ENCODE measurements at places on chromosomes 2 and 18.

- no peak for DNase-seq
These were observed 174.5 kb downstream of the CTIF start for GRCh38 chr18:48713309-48713708.

DNA sequence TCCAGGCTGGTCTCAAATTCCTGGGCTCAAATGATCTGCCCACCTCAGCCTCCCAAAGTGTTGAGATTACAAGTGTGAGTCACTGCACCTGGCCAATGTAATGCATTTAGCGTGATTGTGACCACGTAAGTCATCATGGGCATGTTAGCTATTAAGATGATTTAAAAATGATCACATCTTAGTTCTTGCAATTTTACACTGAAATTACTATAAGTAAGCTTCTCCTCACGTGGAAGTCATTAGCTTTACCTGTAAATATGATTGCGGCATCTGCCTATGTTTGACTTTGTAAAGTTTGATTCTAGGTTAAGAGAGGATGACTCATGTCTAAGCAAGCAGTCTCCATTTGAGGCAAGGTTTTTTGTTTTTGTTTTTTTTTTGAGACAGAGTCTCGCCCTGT is 85.5 kb downstream of the PMAIP1 start:
- DNase-seq = no peak

DNA sequence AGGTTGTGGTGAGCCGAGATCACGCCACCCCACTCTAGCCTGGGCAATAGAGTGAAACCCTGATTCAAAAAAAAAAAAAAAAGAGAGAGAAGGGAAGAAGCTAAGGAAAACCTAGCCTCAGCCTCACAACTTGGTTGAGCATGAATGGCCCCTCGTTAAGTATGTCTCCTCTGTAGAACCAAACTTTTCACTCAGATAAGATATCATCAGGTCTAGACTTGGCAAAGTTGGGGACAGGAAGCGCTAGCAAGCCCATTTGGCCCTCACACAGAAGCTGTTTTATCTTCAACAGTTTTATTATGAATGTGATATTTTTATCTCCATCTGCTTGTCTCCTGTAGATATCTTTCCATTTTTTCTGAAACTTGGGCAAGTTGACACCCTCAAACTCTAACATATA is 3.5 kb upstream of the ASXL2 start:
- no peak for DNase-seq

DNA sequence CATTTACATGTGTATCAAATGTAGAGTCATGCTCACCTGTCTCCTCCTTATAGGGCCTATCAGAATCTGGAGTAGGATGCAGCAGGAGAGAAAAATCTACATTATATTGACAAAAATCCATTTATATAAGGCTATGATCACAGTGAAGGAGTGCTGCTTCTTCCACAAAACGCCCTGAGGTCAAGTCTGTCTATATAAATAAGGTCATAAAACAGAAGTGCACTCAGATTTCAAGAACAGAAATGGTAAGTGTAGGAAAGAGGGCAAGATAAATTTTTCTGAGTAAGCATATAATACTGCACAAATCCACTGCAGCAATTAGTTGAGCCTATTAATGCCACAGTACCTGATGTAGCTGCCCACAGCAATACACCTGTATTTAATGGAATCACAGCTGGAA is 51.8 kb downstream of the COL5A2 start:
- no peak for DNase-seq

- no peak for DNase-seq
These were observed 560 bp upstream of the SKA1 start for GRCh38 chr18:50374220-50374752.

- no peak for DNase-seq
These were observed 198.5 kb downstream of the SP3 start for GRCh38 chr2:173766537-173767289.

GRCh38 chr2:182717416-182717815 is 1.4 kb downstream of the DNAJC10 start:
- DNase-seq = no peak

- DNase-seq = no peak
These were observed 20.1 kb downstream of the R3HDM1 start for GRCh38 chr2:135551356-135551755.

GRCh38 chr18:11150271-11150615 is 874 bp upstream of the PIEZO2 start:
- DNase-seq = no peak

- no peak for DNase-seq
These were observed 200.5 kb downstream of the ACKR3 start for GRCh38 chr2:236769981-236770671.

GRCh38 chr18:58529714-58530354 is 99.1 kb downstream of the ALPK2 start:
- no peak for DNase-seq

DNA sequence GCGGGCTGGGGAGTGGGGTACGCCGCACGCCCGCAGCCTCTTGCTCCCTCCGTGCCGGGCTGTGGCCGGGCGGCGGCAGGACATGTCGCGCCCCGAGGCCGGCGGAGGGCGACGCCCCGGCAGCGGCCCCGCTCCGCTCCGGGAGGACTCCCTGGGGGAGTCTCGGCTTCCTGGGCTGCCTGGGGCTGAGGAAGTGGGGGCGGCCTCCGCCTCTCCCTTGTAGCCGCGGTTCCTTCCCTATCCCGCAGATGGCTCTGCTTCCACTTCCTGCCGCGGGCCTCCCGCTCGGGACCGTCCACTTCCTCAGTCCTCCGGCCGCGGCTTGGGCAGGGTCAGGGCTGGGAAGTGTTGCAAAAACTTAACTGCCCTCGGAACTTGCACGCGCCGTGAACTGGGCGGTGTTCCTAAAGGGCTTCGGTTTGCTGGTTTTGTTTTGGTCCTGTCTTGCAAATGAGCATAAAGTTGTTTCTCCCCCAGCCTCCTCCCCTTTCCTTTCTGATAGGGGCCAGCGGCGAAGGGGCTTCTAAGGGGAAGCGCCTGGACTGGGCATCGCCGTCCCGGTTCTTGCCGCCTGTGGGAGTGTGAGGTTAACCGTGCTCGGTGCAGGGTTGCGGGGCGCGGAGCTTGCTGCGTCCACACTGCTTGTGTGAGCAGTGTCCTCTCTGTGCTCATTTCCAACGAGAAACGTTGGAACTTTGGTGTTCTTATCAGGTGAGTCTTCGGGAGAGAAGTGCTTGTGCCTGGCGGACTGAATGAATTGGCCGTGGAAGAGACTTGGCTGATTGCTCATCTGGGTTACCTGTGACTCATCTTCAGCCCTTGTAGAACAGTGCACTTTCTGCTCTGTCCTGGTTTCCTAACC is 600 bp downstream of the RALB start:
- peak; percentile 28 for DNase-seq

GRCh38 chr2:101330253-101330933 is 21.9 kb upstream of the RNF149 start:
- no peak for DNase-seq

DNA sequence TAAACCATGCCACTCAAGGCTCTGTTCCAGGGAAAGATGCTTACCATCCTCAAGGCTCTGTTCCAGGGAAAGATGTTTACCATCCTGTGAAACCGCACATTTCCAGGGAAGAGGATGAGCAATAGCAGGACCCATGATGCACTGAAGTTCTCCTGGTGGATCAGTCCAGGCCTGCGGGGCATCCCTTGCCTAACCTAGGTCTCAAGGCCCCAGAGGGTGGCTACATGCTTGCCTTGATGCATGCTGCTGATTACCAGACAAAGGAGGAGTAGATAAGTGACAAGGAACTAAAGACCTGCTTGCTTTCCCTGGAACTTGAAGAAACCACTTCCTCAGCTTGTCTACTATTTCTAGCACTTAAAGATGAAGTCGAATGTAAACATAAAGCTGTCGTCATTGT is 111.0 kb upstream of the LINC00305 start:
- no peak for DNase-seq

- no peak for DNase-seq
These were observed 75.5 kb upstream of the TAF1B start for GRCh38 chr2:9767656-9768281.

DNA sequence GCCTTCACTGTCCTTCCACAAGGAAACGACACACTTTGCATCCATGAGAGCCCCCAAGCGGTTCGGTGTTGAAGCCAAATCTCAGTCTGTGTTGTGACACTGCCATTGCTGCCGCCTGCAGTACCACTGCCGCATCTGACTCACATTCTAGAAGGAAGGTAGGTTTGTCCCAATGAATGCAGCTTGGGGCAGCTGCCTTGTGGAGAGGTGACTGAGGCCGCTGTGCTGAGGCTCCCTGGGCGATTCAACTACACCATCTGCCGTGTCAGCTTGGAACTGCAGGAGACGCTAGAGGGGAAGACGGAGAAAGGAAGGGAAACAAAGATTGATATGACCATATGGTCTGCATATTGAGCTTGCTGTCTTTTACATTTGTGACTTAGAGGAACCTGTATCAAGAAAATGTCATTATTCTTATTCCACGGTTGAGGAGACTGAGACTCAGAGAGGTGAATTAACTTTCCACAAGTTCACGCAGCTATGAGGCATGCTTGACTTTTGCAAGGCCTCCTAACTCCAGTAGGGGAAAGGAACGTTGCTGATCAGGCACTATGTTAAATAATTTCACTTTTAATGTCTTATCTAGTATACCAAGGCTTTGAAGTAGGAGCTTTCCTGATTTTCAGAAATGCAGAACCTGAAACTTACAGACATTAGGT is 43.5 kb upstream of the LMAN1 start:
- peak; percentile 68 for DNase-seq

GRCh38 chr2:53452957-53453748 is 314.5 kb upstream of the CHAC2 start:
- no peak for DNase-seq
